Thyroid gland (tissue), 4 donors: ENCODE measurements at places on chromosomes 4 and X. TPM values are rescaled to one million over a fixed set of nuclear protein-coding genes. Genes with fewer than 3 reads are reported as not detected.

GRCh38 chr4:110787109-110787508, 164.2 kb upstream of the PITX2 start:
- no peaks in the 10 kb centered on the region for H3K27me3 ChIP-seq
- no peak for DNase-seq
- H3K27ac ChIP-seq: no peak overlapping the region
- H3K36me3 ChIP-seq: no peaks in the 10 kb centered on the region
- no peak overlapping the region for H3K4me3 ChIP-seq

GRCh38 chr4:135368831-135369230, 1167.2 kb upstream of the PABPC4L start:
- no peaks in the 10 kb centered on the region for H3K36me3 ChIP-seq
- H3K27me3 ChIP-seq: no peaks in the 10 kb centered on the region
- no peak overlapping the region for H3K27ac ChIP-seq
- no peak for DNase-seq
- no peaks in the 10 kb centered on the region for H3K4me1 ChIP-seq

GRCh38 chr4:88207171-88207570, 48.7 kb upstream of the ABCG2 start:
- H3K4me3 ChIP-seq: no peak overlapping the region
- H3K36me3 ChIP-seq: no peaks in the 10 kb centered on the region
- no peaks in the 10 kb centered on the region for H3K4me1 ChIP-seq
- no peak for DNase-seq

- H3K27me3 ChIP-seq: no peaks in the 10 kb centered on the region
- no peak for DNase-seq
- no peak overlapping the region for H3K27ac ChIP-seq
- H3K4me1 ChIP-seq: no peaks in the 10 kb centered on the region
These were observed 45.9 kb upstream of the DRD5 start for GRCh38 chr4:9735515-9735914.

GRCh38 chr4:55446578-55446922, 50.8 kb downstream of the TMEM165 start:
- H3K4me1 ChIP-seq: no peaks in the 10 kb centered on the region
- no peak overlapping the region for H3K27ac ChIP-seq
- no peaks in the 10 kb centered on the region for H3K36me3 ChIP-seq
- no peaks in the 10 kb centered on the region for H3K27me3 ChIP-seq
- no peak overlapping the region for H3K4me3 ChIP-seq
- no peak for DNase-seq

DNA sequence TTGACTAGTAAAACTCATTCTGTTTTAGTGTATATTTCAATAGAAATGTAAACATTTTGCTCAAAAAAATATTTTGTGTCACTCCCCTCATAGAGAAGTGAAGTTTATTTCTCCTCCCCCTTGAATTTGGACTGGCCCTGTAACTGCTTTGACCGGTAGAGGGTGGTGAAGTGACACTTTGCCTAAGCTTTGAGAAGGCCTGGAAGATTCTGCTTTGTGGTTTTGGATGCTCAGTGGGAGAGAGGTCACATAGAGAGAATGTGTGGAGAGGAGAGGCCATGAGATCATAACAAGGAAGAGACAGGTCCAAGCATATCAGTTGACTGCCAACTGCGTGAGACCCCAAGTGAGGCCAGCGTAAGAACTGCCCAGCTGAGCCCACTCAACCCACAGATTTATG, 19.1 kb upstream of the ARX start:
- H3K27me3 ChIP-seq: no peaks in the 10 kb centered on the region
- H3K36me3 ChIP-seq: no peaks in the 10 kb centered on the region
- DNase-seq: no peak
- no peaks in the 10 kb centered on the region for H3K4me1 ChIP-seq

DNA sequence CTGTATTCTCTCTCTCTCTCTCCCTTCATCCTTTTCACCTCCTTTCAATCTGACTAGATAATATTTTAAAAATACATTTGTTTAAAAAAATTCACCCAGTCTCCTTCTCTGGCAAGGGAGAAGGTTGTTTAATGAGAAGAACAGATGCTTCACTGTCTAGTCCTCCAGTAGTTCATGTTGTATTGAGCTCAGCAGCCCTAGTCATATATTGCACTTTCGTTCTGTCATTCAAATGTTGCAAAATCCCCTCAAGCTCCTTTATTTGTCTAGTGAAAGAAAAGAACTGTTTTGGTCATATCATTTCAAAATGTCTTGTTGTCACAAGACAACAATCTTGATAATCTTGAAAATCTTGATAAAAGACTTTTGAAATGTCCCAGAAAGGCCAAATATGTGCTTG, 248.0 kb downstream of the GALNTL6 start:
- H3K27me3 ChIP-seq: no peaks in the 10 kb centered on the region
- no peak overlapping the region for H3K4me3 ChIP-seq
- no peaks in the 10 kb centered on the region for H3K4me1 ChIP-seq
- no peak for DNase-seq
- no peak overlapping the region for H3K27ac ChIP-seq
- H3K36me3 ChIP-seq: no peaks in the 10 kb centered on the region

DNA sequence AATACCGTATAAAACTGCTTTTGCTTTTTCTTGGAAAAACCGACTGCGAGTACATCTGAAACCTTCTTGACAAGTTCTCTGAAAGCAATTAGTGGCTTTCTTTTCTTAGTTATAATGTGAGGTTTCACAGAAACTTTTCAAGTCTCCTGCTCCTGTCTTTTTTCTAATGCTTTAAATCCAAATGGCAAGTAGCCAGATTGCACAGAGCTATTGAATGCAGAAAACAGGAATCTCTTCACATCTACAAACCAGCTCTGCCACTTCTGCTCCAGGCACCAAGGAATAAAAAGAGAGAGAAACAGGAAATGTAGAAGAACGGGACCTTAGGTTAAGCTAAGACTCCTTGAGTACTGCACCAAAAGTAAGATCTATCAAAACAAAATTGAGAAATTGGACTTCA, 267.3 kb upstream of the TET2 start:
- H3K36me3 ChIP-seq: no peaks in the 10 kb centered on the region
- no peak overlapping the region for H3K4me3 ChIP-seq
- no peaks in the 10 kb centered on the region for H3K27me3 ChIP-seq

- H3K27ac ChIP-seq: no peak overlapping the region
- H3K36me3 ChIP-seq: no peaks in the 10 kb centered on the region
- no peaks in the 10 kb centered on the region for H3K27me3 ChIP-seq
- no peak for DNase-seq
- no peak overlapping the region for H3K4me3 ChIP-seq
- H3K4me1 ChIP-seq: peaks cover 7% of the 10 kb centered on the region
These were observed 119.7 kb upstream of the RBPJ start for GRCh38 chr4:26201120-26201519.

- no peaks in the 10 kb centered on the region for H3K4me1 ChIP-seq
- H3K36me3 ChIP-seq: no peaks in the 10 kb centered on the region
- DNase-seq: no peak
- no peaks in the 10 kb centered on the region for H3K27me3 ChIP-seq
- H3K4me3 ChIP-seq: no peak overlapping the region
- H3K27ac ChIP-seq: no peak overlapping the region
These were observed 662.2 kb upstream of the BOD1L1 start for GRCh38 chr4:14289708-14290107.

DNA sequence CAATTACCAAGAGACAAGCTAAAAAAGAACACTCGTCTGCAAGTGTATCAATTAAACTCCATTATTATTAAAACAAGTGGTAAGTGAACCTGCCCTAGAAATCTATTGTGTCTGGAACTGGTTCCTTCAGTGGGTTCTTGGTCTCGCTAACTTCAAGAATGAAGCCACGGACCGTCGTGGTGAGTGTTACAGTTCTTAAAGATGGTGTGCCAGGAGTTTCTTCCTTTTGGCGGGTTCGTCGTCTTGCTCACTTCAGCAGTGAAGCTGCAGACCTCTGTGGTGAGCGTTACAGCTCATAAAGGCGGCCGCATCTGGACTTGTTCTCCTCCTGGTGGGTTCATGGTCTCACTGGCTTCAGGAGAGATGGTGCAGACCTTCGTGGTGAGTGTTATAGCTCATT, 231.8 kb downstream of the GRID2 start:
- DNase-seq: no peak
- no peak overlapping the region for H3K27ac ChIP-seq
- no peaks in the 10 kb centered on the region for H3K36me3 ChIP-seq
- H3K27me3 ChIP-seq: no peaks in the 10 kb centered on the region

- no peak overlapping the region for H3K4me3 ChIP-seq
- H3K36me3 ChIP-seq: no peaks in the 10 kb centered on the region
- no peaks in the 10 kb centered on the region for H3K27me3 ChIP-seq
- no peak for DNase-seq
- no peak overlapping the region for H3K27ac ChIP-seq
These were observed 206.5 kb upstream of the PDE5A start for GRCh38 chr4:119834906-119835612.

DNA sequence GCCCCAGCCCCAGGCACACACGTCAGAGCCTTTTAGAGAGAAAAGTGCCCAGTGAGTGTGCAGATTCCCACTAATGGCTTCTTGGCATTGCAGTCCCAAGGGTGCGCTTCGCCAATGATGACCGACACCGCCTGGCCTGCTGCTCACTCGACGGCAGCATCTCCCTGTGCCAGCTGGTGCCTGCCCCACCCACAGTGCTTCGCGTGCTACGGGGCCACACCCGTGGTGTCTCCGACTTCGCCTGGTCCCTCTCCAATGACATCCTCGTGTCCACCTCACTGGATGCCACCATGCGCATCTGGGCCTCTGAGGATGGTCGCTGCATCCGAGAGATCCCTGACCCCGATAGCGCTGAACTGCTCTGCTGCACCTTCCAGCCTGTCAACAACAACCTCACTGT, 2.9 kb downstream of the WDR13 start:
- H3K4me3 ChIP-seq: no peak overlapping the region
- H3K27me3 ChIP-seq: no peaks in the 10 kb centered on the region
- no peak for DNase-seq
- H3K36me3 ChIP-seq: peaks cover 37% of the 10 kb centered on the region
- H3K4me1 ChIP-seq: no peaks in the 10 kb centered on the region

- H3K27me3 ChIP-seq: no peaks in the 10 kb centered on the region
- H3K4me3 ChIP-seq: no peak overlapping the region
- no peaks in the 10 kb centered on the region for H3K4me1 ChIP-seq
- H3K27ac ChIP-seq: no peak overlapping the region
- DNase-seq: no peak
These were observed 6.5 kb upstream of the SERTM2 start for GRCh38 chrX:111504941-111505340.

GRCh38 chr4:145815027-145815612, 123.5 kb downstream of the ZNF827 start:
- H3K27ac ChIP-seq: no peak overlapping the region
- H3K36me3 ChIP-seq: no peaks in the 10 kb centered on the region
- H3K27me3 ChIP-seq: no peaks in the 10 kb centered on the region
- DNase-seq: no peak

DNA sequence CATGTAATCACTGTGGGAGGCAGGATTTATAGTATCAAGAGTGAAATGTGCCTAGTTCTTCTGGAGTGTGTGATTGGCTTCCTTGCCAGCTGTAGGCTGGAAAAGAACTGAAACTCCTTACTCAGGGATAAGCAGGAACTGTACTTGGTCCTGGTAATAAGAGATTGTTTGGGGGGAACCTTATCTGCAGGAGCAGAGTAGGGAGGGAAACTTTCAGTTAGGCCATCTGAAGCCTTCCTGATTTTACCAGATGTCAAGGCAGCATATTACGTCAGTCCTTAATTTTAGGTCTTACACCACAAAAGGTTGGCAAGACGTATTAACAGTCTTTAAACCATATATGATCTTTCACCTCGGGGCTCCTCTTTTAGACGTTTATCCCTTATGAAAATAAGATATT, 231.5 kb upstream of the FMR1 start:
- H3K4me3 ChIP-seq: no peak overlapping the region
- H3K4me1 ChIP-seq: no peaks in the 10 kb centered on the region

DNA sequence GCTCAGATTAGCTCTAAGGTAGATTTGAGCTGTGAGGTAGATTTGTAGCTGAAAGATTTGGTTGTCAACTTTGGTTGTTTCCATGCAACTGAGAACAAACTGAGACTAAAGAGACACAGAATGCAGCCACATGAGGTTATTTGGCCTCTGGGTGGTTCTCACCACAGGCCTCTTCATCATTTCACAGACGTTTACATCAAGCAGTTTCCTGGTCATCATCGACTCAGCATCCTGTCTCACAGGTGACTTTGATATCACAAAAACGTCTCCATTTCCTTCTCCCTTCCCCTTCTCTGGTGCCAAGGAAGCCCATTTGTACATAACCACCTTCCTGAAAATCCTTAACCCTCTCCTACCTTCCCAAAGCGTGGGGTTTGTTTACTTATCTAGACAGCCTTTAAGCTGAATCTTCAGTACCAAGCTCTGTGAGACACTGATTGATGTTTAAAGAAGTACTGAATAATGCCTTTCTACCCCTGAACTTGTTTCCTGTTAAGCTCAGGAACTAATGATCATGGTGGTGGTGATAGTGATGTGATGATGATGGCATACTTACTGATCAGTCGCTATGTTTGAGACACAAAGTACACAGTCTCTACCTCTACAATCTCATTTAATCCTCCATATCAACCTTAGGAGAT, 81.9 kb downstream of the FAM114A1 start:
- H3K27me3 ChIP-seq: no peaks in the 10 kb centered on the region
- H3K4me1 ChIP-seq: no peaks in the 10 kb centered on the region

GRCh38 chr4:105162123-105162796, 15.6 kb downstream of the TET2 start:
- H3K4me3 ChIP-seq: no peak overlapping the region
- H3K27ac ChIP-seq: no peak overlapping the region
- no peaks in the 10 kb centered on the region for H3K36me3 ChIP-seq
- no peaks in the 10 kb centered on the region for H3K27me3 ChIP-seq
- DNase-seq: no peak

DNA sequence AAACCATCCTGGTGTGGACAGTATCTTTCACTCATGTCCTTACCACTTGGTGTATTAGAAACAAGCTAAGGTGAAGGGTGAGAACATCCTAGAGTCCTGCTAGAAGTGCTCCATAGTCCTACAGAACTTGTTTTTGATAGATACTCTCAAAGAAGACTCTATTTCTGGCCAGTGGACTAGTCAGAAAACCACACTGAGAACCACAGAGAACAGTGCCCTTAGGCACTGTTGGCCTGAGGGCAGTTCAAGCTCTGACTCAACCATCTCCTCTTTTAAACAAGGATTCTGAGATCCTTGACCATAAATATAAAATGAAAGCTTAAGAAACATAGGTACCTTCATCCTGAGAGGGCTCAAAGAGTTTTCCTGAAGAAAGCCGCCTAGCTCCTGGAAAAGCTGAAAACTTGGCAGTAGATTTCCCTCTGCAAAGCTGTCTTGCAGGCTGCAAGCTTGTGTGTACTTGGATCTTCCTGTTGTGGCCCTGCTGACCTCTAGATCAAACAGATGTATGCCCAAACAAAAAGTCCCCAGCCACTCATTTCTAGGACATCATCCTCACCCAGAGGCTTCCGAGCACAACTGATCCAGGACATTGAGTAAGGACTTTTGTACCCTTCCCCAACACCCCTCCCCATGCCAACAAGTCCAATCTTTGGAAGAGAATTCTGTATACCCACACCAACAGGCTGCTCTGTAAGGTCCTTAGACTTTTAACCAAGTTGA, 111.6 kb upstream of the CXCL13 start:
- no peak overlapping the region for H3K27ac ChIP-seq
- H3K4me3 ChIP-seq: no peak overlapping the region
- no peaks in the 10 kb centered on the region for H3K4me1 ChIP-seq
- H3K36me3 ChIP-seq: no peaks in the 10 kb centered on the region

The MAEA gene
- 88.0 TPM for total RNA-seq

The ARHGAP36 gene
- not detected for total RNA-seq

The SLC9B1 gene
- total RNA-seq: 0.45 TPM

The SLC49A3 gene
- 15.9 TPM for total RNA-seq

The APBB2 gene
- 174 TPM for total RNA-seq

The AR gene
- total RNA-seq: 12.4 TPM

The SPANXB1 gene
- not detected for total RNA-seq

The ARX gene
- not detected for total RNA-seq

The TADA2B gene
- 26.1 TPM for total RNA-seq

The IL2RG gene
- 2.1 TPM for total RNA-seq

The RS1 gene
- not detected for total RNA-seq

The ETDA gene
- total RNA-seq: not detected
